T-cell (primary cell): ENCODE measurements at places on chromosomes 6 and 20. TPM values are rescaled to one million over a fixed set of nuclear protein-coding genes. Genes with fewer than 3 reads are reported as not detected.

- H3K4me3 ChIP-seq = no peak overlapping the region
- H3K36me3 ChIP-seq = no peaks in the 10 kb centered on the region
- DNase-seq = no peak
- H3K27me3 ChIP-seq = peaks cover 8% of the 10 kb centered on the region
- no peak overlapping the region for H3K27ac ChIP-seq
Measured at GRCh38 chr20:2759143-2759542, 41.3 kb downstream of the CPXM1 start.

DNA sequence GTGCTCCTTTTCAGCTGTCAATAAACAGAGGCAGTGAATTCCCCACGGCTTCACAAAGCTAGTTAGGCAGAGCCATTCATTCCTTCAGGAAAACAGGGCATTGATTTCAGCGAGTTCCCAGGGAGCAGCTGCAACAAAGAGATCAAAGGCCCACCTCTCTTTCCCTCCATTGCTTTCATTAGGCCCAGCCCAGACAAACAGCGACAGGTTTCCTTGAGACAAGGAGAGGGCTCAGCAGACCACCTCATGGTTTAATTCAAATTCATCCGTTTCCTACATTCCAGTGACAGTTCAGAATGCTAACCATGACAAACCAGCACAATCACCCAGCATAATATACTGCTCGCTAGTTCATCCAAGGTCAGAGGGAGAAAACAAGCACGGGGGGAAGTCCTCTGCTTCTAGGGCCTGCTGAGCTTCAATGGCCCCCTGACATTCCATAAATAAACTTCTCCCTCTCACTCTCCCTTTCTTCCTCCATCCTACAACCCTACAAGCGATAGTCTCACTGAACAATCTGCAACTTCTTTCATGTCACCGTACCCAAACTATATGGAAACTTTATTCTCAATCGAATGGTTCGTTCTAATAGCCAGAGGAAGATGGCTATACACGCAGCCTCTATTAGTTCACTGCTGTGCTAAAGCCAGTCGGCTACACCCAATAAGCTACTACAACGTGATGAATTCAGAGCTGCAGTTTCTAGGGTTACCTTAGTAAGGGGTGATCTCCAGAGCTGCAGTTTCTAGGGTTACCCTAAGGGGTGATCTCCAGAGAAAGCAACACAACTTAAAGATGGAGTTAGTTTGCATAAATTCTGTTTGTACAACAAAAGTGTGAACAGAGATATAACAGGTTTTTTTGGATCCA lies 34.7 kb downstream of the PLAGL1 start:
- no peak overlapping the region for H3K4me3 ChIP-seq
- no peak overlapping the region for H3K27ac ChIP-seq
- H3K4me1 ChIP-seq = no peaks in the 10 kb centered on the region
- H3K27me3 ChIP-seq = no peaks in the 10 kb centered on the region

GRCh38 chr6:52515219-52515960 lies 61.5 kb downstream of the TRAM2 start:
- no peak overlapping the region for H3K4me3 ChIP-seq
- peaks cover 28% of the 10 kb centered on the region for H3K36me3 ChIP-seq
- H3K4me1 ChIP-seq = no peaks in the 10 kb centered on the region
- no peak overlapping the region for H3K27ac ChIP-seq

DNA sequence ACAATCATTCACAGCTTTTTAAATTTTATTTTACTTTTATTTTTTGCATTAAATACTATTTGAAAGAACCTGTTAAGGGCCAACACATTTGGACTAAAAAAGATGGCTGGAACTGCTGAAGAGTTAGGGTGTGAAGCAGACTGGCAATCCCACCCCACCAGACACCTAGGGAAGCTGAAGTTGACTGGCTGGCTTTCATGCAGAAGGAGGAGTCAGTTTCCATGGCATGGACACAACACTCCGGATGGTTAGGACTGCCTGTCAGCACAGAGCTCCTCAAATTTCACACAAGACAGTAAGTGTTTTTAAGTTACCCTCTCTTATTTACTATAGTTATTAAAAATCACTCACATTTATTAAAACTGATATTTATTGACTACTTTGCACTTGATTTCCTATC lies at the start of gene ANKRD66:
ANKRD66 (plus strand) TSS at position 238 of the 400 bp plus-strand sequence. CDS start 5,016 bp downstream, outside the sequence.
- DNase-seq = no peak
- H3K27me3 ChIP-seq = peaks cover 5% of the 10 kb centered on the region
- no peaks in the 10 kb centered on the region for H3K4me1 ChIP-seq
- no peak within 1 kb of the TSS for H3K4me3 ChIP-seq

- H3K27me3 ChIP-seq = no peaks in the 10 kb centered on the region
- H3K27ac ChIP-seq = no peak overlapping the region
- no peak overlapping the region for H3K4me3 ChIP-seq
- H3K4me1 ChIP-seq = peaks cover 43% of the 10 kb centered on the region
- DNase-seq = no peak
Measured at GRCh38 chr20:34001378-34001777, 7.7 kb downstream of the RALY start.

GRCh38 chr6:78688668-78689067 lies 178.7 kb upstream of the IRAK1BP1 start:
- H3K4me3 ChIP-seq = no peak overlapping the region
- DNase-seq = no peak
- H3K4me1 ChIP-seq = no peaks in the 10 kb centered on the region
- no peaks in the 10 kb centered on the region for H3K27me3 ChIP-seq

GRCh38 chr6:154352898-154353585 lies 3.6 kb downstream of the IPCEF1 start:
- DNase-seq = no peak
- no peaks in the 10 kb centered on the region for H3K4me1 ChIP-seq
- H3K36me3 ChIP-seq = no peaks in the 10 kb centered on the region
- no peak overlapping the region for H3K4me3 ChIP-seq
- H3K27ac ChIP-seq = no peak overlapping the region
- H3K27me3 ChIP-seq = peaks cover 5% of the 10 kb centered on the region

- no peaks in the 10 kb centered on the region for H3K27me3 ChIP-seq
- H3K36me3 ChIP-seq = no peaks in the 10 kb centered on the region
- H3K27ac ChIP-seq = no peak overlapping the region
- H3K4me1 ChIP-seq = no peaks in the 10 kb centered on the region
- DNase-seq = no peak
Measured at GRCh38 chr6:113104541-113104940, 752.6 kb upstream of the MARCKS start.

DNA sequence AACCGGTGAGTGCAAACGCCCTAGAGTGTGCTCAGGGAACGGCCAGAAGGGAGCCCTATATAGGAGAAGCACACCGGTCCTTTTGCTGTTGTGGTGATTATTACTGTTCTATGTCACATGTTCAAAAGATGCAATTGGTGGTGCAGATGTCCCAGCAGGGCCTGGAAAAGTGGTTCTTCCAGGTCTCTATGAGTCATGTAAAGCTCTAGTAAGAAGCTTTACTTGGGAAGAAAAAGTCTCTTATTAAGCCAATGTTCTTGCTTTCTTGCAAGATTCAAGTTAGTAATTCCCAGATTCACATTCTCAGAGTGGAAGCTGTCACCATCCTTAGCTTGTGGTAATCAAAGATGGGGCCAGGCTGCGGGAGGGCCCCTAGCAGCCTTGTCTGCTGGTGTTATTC lies 23.3 kb downstream of the EDN3 start:
- no peak overlapping the region for H3K4me3 ChIP-seq
- no peaks in the 10 kb centered on the region for H3K36me3 ChIP-seq
- H3K27me3 ChIP-seq = no peaks in the 10 kb centered on the region
- H3K27ac ChIP-seq = no peak overlapping the region

- H3K4me3 ChIP-seq = no peak overlapping the region
- H3K27ac ChIP-seq = no peak overlapping the region
- peaks cover 41% of the 10 kb centered on the region for H3K27me3 ChIP-seq
Measured at GRCh38 chr6:169906688-169907418, 155.4 kb downstream of the ERMARD start.

- no peaks in the 10 kb centered on the region for H3K36me3 ChIP-seq
- no peaks in the 10 kb centered on the region for H3K4me1 ChIP-seq
- no peak overlapping the region for H3K27ac ChIP-seq
- no peak for DNase-seq
- no peak overlapping the region for H3K4me3 ChIP-seq
Measured at GRCh38 chr6:117303323-117303722, 38.0 kb downstream of the VGLL2 start.

DNA sequence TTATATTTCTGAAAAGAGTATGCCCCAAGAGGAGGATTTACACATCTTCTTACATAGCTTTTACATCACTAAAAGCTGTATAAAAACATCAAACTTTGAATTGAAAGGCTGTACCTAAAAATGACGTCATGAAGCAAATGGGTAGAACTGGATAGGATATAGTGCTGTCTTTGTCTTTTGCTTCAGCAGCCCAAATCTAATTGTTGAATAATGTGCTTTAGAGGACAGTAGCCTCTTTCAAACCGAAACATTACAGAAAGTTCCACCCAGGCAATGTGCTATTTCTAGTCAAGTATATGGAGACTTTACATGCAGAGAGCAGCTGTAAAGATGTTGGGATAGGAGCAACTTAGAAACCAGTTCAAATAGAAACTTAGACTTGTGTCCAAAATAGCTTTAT lies 51.9 kb downstream of the ADGRG6 start:
- H3K27ac ChIP-seq = no peak overlapping the region
- H3K27me3 ChIP-seq = no peaks in the 10 kb centered on the region
- no peak overlapping the region for H3K4me3 ChIP-seq
- peaks cover 3% of the 10 kb centered on the region for H3K4me1 ChIP-seq
- H3K36me3 ChIP-seq = no peaks in the 10 kb centered on the region

GRCh38 chr6:33830635-33831240 lies 26.9 kb upstream of the MLN start:
- DNase-seq = no peak
- H3K36me3 ChIP-seq = no peaks in the 10 kb centered on the region
- no peak overlapping the region for H3K4me3 ChIP-seq
- H3K27ac ChIP-seq = no peak overlapping the region
- peaks cover 37% of the 10 kb centered on the region for H3K27me3 ChIP-seq

GRCh38 chr6:10338151-10338550 lies 76.7 kb downstream of the TFAP2A start:
- H3K27ac ChIP-seq = no peak overlapping the region
- no peaks in the 10 kb centered on the region for H3K27me3 ChIP-seq
- no peaks in the 10 kb centered on the region for H3K4me1 ChIP-seq
- DNase-seq = no peak
- no peak overlapping the region for H3K4me3 ChIP-seq
- H3K36me3 ChIP-seq = no peaks in the 10 kb centered on the region

- H3K36me3 ChIP-seq = no peaks in the 10 kb centered on the region
- H3K4me1 ChIP-seq = peaks cover 14% of the 10 kb centered on the region
- no peak overlapping the region for H3K27ac ChIP-seq
Measured at GRCh38 chr6:13373488-13373886, 45.1 kb upstream of the TBC1D7 start.

DNA sequence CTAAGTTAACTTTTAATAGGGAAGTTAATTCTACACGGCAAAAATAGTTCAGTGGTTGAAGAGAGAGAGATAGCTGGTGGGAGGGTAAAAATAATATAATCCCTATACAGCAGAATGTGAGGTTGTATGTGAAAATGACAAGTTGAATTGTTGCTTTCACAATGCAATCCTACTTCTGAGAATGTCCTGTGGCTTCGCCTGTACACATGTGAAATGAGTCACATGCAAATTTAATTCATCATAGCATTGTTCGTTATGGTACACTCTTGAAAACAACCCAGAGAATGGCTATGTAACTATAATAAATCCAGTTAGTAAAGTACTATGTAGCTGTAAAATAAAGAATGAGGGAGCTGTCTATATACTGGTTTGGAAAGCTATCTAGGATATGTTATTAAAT lies 46.0 kb upstream of the HINT3 start:
- no peak overlapping the region for H3K27ac ChIP-seq
- no peaks in the 10 kb centered on the region for H3K27me3 ChIP-seq
- no peak for DNase-seq
- H3K36me3 ChIP-seq = peaks cover 2% of the 10 kb centered on the region
- H3K4me1 ChIP-seq = no peaks in the 10 kb centered on the region
- no peak overlapping the region for H3K4me3 ChIP-seq

GRCh38 chr20:22629927-22630326 lies 45.6 kb upstream of the FOXA2 start:
- no peak for DNase-seq
- no peaks in the 10 kb centered on the region for H3K27me3 ChIP-seq
- no peaks in the 10 kb centered on the region for H3K36me3 ChIP-seq
- no peak overlapping the region for H3K4me3 ChIP-seq
- no peaks in the 10 kb centered on the region for H3K4me1 ChIP-seq

DNA sequence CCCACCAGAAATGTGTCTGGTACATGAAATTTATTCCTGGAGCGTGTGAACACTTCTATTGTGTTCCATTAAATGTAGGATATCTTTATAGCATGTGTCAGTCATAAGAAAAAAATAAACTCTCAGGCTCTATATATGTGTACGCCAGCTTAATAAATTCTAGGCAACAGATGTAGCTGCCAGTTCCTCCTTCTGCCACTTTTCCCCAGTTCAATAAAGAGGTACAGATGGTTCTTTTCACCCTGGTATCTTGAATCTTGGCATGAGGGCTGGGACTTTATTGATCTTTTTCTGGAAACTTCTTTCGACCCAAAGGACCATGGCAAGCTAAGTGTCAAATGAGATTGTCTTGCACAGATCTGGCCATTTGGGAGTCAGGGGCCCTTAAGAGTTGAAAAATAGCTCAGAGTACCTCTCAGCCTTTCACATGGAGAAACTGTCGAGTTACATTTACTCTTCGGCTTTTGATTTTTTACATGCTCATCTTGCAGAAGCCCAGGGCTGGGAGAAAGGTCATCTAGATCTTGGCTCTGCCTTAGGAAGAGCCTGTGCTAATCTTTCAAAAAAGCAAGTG lies 240.9 kb downstream of the DOK5 start:
- no peak for DNase-seq
- H3K36me3 ChIP-seq = no peaks in the 10 kb centered on the region
- H3K4me1 ChIP-seq = no peaks in the 10 kb centered on the region

DNA sequence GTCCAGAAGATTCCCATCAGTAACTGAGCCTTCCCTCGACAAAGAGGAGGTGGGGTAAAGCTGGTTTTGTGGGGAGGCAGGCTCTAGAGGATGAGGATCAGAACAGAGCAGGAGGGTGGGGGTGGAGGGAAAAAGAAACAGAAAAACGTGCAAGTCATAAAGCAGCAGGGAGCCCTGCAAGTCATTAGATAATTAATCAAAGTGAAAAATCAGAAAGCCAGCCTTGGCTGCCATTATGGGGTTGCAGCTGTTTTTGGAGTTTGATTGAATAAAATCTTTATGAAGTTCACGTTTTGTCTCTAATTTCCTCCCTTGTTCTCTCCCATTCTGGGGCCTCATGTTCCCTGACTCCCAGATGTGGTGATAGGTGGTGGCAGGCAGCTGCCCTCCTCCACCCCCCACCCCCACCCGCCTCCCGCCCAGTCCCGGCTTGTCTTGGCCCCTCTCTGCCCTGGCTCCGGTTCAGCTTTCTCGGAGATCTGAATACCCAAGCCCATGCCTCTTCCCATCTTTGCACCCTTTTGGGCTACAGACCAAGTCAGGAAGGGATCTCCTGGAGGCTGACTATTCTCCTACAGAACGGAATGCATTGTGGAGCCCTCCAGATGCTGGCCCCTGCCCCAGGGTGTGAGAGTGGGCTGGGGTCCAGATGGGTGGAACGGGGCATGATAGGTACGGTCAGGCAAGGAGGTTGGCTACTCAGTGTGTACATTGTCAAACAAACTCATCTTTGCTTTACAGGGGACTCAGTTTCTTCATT lies 141.8 kb downstream of the CDC5L start:
- no peaks in the 10 kb centered on the region for H3K27me3 ChIP-seq
- no peaks in the 10 kb centered on the region for H3K36me3 ChIP-seq
- H3K4me3 ChIP-seq = no peak overlapping the region
- no peaks in the 10 kb centered on the region for H3K4me1 ChIP-seq
- H3K27ac ChIP-seq = no peak overlapping the region

SLC22A2 gene
- not detected for total RNA-seq

GSTA3 gene
- not detected for total RNA-seq

TMEM14A gene
- 8.4 TPM for total RNA-seq

SLC17A9 gene
- 8.3 TPM for total RNA-seq

PPP1R14C gene
- not detected for total RNA-seq

FAM184A gene
- total RNA-seq = 3.8 TPM

ATP9A gene
- 0.72 TPM for total RNA-seq

PLEKHG1 gene
- total RNA-seq = 5.6 TPM

MSH5 gene
- total RNA-seq = 14.4 TPM

OR2B6 gene
- not detected for total RNA-seq

PKHD1 gene
- total RNA-seq = not detected

UST gene
- total RNA-seq = 3.0 TPM

SLC44A4 gene
- 0.96 TPM for total RNA-seq
